ENCODE measurements at places on chromosomes 4 and X.

DNA sequence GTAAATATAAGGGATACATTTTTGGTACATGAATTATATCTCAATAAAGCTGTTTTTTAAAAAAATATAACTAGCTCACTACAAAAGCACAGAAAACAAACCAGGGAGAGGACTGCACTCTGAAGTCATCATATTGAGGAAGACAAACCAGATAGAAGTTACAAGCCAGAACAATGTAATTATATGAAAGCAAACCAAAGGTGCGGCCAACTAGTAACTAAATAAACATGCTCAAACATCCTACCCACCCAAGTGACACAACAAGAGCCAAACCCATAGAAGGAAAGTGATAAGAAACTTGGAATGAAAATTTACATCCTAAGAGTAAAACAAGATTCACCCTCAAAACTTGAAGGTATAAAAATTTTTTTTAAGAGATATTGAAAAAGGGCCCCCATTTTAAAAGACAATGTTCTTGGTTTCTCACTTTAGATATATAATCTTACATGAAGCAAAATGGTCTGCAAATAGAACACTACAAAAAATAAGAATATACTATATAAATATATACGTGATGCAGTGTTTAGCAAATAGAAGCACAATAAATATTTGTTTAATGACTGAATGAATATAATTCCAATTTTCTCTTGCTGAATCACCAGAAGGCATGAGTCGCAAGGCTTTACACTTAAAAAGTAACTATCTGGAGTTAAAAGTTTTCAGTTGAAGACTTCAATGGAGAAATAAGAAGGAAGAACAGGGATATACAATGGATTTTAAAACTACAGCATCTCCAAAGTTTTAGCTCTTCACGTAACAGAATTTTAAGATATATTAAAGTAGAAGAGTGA, 4.0 kb upstream of the SH3D19 start:
- H3K27me3 ChIP-seq, result peaks cover 3% of the 10 kb centered on the region
- no peaks in the 10 kb centered on the region for H3K36me3 ChIP-seq
- H3K4me1 ChIP-seq, result no peaks in the 10 kb centered on the region

DNA sequence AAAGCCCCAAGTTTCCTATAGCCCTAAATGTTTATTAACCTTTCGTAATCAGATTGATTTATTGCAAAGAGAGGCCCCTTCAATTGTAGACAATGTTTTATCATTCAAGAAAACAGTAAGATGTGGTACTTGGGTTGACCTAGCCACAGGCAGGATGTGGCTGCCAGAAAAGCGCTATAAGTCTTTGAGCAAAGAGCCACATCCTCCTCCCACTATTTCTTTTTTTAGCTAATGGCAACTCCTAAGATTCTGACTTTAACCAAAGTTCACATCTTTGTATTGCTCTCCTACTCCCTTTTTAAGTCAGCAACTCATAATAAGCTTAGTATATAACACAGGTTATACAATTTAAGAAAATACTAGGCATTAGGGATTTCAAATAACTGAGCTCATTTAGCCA, 70.7 kb upstream of the PPP3CA start:
- peaks cover 25% of the 10 kb centered on the region for H3K4me1 ChIP-seq
- peak; percentile 66 for DNase-seq
- no peak overlapping the region for H3K4me3 ChIP-seq
- no peaks in the 10 kb centered on the region for H3K36me3 ChIP-seq

DNA sequence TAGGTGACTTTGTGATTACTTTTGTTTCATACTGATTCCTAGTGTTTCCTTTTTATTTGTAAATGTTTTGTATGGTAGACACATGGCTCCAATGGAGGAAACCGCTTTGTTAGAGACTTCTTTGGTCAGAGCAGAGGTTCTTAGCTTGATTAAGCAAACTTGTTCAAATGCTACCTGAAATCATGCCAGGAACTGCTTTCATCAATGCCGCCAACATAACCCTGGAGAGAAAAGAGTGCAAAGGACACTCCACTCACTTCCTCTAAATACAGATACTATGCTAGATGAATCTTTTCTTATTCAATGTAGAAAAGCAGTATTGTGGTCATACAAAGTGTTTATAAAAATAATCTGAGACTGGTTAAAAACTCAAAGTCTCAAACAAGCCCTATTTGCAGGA, 25.7 kb upstream of the COX7B2 start:
- no peaks in the 10 kb centered on the region for H3K4me1 ChIP-seq
- no peaks in the 10 kb centered on the region for H3K27me3 ChIP-seq
- no peaks in the 10 kb centered on the region for H3K36me3 ChIP-seq
- no peak for DNase-seq
- no peak overlapping the region for H3K4me3 ChIP-seq

GRCh38 chr4:8504279-8505007, 63.9 kb downstream of the TRMT44 start:
- H3K27me3 ChIP-seq, result no peaks in the 10 kb centered on the region
- no peak for DNase-seq
- H3K4me1 ChIP-seq, result no peaks in the 10 kb centered on the region
- no peak overlapping the region for H3K4me3 ChIP-seq
- no peak overlapping the region for H3K27ac ChIP-seq

DNA sequence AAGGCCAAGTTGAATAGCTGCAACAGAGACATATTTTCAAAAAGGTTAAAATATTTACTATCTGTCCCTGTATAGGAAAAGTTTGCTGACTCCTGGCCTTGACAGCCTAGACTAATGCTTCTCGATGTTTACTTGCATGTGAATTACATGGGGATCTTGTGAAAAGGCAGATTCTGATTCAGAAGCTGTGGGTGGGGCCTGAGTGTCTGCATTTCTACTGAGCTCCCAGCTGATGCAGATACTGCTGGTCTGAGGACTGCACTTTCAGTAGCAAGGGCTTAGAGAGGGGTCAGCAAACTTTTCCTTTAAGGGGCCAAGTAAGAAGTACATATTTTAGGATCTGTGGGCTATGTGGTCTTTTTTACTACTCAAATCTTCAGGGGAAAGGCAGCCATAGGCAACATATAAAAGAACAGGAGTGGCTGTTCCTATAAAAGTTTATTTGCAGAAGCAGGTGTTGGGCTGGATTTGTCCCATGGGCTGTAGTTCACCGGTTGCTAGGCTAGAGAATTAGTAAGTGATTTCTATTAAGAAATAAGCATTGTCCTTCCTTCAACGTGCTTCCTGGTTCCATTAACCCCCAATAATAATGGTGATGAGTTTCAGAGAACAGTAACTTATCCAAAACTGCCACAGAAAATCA, 97.2 kb upstream of the PDE5A start:
- no peak overlapping the region for H3K27ac ChIP-seq
- DNase-seq, result no peak
- H3K36me3 ChIP-seq, result no peaks in the 10 kb centered on the region
- H3K4me3 ChIP-seq, result no peak overlapping the region
- no peaks in the 10 kb centered on the region for H3K4me1 ChIP-seq

- no peak for DNase-seq
- no peaks in the 10 kb centered on the region for H3K4me1 ChIP-seq
- no peak overlapping the region for H3K4me3 ChIP-seq
- H3K36me3 ChIP-seq, result no peaks in the 10 kb centered on the region
Measured at GRCh38 chrX:147958291-147958690, 22.8 kb upstream of the FMR1NB start.
